ENCODE measurements at places on chromosomes 7 and 10. TPM values are rescaled to one million over a fixed set of nuclear protein-coding genes. Genes with fewer than 3 reads are reported as not detected.

The UCN3 gene
- not detected for total RNA-seq

The CTAGE6 gene
- 2.8 TPM for total RNA-seq

The TEX47 gene
- total RNA-seq, result not detected

The SYT15B gene
- not detected for total RNA-seq

The EPDR1 gene
- total RNA-seq, result 2.6 TPM

The KCNIP2 gene
- total RNA-seq, result 2.2 TPM

The SNCG gene
- not detected for total RNA-seq

The NEUROD6 gene
- not detected for total RNA-seq

The OR2A12 gene
- total RNA-seq, result not detected

- DNase-seq, result no peak
Measured at GRCh38 chr7:29202651-29203069, 8.1 kb downstream of the CHN2 start.

GRCh38 chr10:98422182-98422581 is 7.2 kb upstream of the PYROXD2 start:
- no peak for DNase-seq

GRCh38 chr7:47758546-47758945 is 176.6 kb upstream of the TNS3 start:
- DNase-seq, result no peak

GRCh38 chr7:99767662-99768061 is 16.3 kb downstream of the CYP3A4 start:
- DNase-seq, result no peak

DNA sequence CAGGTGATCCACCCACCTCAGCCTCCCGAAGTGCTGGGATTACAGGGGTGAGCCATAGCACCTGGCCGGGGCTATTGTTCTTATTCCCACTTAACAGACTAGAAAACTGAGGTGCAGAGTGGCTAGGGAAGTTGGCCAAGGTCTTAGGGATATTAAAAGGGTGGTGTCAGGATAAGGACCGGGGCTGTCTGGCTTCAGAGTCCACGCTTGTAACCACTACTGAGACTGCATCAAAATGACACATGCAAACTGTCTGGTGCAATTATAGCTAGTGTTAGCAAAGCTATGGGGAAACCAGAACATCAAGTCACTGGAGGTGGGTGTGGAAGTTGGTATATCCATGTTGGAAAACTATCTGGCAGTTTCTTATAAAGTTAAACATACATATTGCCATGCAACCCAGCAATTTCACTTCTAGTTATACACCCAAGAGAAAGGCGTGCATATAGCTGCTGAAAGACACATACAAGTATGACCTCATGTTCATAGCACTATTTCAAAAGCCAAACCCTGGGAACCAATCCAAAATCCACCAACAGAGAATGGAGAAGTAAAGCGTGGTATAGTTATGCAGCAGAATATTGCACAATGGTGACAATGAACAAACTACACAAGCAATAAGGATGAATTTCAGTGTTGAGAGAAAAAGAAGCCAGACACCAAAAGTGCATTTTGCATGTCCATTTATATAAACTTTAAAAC is 33.9 kb upstream of the EEPD1 start:
- DNase-seq, result no peak

DNA sequence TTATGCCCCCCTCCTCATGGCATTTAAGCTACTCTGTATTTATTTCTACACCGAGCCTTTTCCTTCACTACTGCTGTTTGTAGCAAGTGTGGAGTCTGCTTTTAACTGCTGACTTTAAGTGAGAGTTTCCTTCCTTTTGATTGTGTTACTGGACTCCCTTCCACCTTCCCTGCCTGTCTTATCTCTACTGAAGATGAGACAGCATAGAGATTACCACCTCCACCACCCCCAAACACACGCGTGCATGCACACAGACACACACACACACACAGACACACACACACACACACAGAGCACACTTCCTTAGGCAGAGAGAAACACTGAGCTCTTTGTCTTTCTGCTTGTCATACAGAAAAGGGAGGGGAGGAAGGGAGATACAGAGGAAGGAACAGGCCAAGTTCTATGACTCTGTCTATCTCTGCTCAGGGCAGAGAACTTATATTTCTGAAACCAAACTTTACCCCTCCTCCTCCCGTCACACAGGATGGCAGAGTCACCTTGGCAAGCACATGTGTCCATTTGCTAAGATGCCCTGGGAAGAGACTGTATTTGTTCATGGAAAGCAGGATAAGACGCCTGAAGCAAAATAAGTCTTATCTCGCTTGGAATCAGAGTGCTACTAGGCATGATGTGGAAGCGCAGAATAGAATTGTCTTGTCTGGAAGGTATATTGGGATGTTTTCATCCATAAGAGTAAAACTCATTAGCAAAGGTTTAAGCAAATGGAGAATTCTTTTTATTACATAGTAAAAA is 81.8 kb upstream of the CAV2 start:
- no peak for DNase-seq

DNA sequence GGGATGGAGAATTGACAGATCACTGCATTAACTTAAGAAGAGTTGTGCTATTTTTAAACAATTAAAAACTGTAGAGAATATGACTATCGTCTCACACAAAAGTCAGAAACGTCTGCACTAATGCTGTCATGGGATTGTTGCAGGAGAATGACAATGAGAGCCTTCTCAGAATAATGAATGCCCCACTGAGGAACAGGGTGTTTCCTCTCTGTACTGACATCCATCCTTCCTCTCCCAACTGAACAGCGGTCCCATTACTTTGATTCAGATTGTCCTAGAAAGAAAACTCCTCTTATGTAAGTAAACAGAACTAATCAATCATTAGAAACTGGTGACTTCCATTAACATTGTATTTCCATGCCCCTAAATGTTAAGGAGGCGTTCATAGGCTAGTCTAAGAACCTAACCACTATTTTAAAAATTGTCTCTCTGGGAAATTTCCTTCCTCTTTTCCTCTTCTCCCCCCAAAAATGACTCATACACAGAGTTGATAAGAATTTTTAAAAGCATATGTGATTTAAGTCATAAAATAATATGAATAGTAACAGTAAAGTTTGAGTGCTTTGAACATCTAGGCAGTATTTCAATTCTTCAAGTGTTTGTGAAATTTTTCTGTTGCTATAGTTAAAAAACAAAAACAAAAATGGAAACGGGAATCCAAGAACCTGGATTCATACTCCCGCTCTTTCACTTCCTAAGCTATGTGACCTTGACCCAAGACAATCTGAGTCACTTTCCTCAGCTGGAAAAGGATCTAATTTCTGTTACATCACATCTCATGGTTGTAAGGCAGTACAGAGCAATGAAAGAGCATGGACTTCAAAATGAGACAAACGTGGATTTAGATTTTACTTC is 12.7 kb upstream of the MACC1 start:
- no peak for DNase-seq

- no peak for DNase-seq
Measured at GRCh38 chr7:143505838-143506237, 28.2 kb downstream of the TAS2R41 start.

DNA sequence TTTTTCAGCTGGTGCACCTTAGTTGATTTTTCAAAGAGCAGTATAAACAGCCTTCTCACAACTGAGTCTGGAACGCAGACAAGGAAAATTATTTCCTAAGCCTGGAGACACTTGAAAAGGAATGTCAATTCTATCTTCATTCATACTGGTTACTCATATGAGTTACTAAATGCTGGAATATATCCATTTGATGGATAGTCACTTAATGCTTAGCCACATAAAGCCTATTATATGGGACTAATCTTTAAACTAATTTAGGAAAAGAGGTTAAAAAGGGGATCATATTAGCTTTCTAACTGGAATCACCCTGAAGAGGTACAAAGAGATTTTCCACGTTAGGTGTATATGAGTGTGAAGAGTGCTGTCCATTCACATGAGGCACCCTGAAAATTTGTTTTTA is 1.7 kb upstream of the HOXA4 start:
- DNase-seq, result no peak

- DNase-seq, result no peak
Measured at GRCh38 chr10:78972160-78972946, 96.4 kb upstream of the ZMIZ1 start.

- no peak for DNase-seq
Measured at GRCh38 chr10:32459051-32459698, 13.2 kb downstream of the CCDC7 start.

GRCh38 chr10:100662067-100662466 is 83.3 kb upstream of the PAX2 start:
- DNase-seq, result no peak

DNA sequence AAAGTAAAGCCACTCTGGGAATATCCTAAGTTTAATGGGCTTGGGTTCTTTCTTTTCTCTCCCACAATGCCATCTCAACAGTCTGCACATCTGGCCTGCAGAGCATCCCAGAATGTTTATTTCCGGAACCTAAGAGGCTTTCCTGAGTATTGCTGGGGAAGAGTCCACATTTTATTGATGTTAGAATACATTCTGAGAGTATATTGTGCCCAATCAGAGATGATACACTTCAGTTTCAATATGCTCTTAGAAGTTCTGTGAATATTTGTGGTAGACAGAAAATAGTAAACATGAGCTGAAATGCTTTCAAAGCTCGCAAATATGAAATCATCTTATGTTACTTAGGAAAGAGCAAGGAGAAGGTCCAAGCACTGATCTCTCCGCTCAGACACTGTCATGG is 200.6 kb downstream of the TWIST1 start:
- DNase-seq, result no peak

DNA sequence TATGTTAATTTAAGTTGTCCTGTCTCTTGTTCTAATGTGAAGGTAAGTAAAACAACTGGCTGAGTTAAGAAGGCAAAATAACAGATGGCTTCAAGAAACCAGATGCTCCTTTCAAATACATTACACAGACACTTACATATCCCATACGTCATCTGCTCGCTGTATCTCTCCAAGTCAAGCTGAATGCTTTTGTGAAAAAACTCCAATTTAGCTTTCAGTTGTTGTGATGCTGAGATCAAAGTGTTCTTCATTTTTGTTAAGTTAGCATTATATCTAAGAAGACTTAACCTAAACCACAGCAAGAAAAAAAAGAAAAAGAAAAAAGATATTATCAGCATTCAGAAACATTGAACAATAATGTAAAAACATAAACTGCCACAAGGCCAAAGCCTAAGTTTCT is 18.5 kb upstream of the ERLIN1 start:
- no peak for DNase-seq

DNA sequence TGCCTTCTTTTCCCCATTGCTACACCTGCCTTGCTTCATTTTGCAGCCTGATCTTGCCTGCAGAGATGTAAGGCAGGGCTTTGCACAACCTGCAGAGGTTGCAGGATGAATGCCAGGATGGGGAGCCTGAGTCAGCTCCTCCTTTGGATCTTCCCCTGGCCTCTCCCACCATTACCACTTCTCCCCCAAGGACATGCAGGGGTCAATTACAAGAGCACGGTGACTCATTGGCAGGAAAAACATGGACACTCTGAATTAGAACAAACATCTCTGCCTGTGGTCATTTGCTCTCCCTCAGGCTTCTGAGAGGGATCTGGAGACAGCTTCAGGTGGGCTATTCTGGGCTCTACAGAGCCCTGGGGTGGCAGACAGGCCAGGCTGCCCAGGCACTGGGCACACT is 89.2 kb downstream of the HERPUD2 start:
- DNase-seq, result no peak

GRCh38 chr7:150956395-150957132 is 21.6 kb downstream of the KCNH2 start:
- DNase-seq, result no peak

DNA sequence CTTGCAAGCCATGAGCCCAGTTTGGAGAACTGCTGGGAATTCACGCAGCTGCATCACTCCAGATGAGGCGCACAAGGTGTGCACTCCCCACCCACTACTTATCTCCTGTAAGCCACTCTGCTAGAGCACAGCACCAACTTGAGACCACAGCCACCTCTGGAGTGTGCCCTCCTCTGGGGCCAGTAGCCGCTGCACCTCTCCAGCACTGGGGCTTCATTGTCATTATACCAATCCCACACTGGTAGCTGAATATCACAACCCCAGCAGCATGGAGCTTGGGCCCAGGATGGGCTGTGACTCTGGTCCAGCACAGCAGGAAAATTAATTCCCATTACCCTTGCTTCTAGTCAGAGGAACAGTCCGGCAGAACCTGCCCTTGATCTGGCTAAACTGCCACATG is 125.6 kb downstream of the LSM5 start:
- DNase-seq, result no peak

DNA sequence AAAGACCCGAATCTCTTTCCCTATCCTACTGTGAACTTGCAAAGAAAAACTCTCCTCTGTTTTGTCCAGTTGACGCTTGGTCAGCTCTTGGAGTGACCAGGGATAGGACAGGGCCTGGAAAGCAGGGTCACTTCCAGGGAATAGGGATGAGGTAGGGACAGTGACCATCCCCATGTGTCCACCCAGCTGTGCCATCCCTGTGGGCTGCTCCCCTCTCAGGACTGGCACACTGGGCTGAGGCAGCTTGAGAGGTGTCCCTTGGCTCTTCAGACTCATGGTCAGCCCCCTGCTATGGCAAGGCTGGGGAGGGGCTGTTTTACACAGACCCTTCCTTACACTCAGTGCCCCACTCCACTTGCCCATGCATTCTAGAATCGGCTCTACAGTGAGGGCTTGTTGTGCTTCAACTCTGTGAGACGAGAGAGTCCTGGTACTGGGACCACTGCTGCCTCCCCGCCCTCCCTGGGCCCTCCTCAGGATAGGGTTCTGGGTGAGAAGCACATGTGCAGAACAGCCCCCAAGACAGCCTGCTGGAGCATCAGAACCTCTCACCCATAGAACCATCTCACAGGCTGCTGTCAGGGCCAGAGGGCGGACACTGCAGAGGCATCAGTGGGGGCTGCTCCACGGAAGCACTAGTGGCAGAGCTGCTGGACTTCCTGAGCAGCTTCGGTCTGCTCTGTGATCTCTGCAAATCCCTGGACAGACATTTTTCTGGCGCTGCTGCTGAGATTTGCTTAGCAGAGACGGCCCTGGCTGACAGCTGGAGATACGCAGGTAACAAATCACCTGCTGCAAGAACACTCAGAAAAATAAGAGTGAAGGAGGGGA is 202.8 kb upstream of the CXCL12 start:
- no peak for DNase-seq

GRCh38 chr10:69899727-69900595 is 98.3 kb downstream of the COL13A1 start:
- no peak for DNase-seq

GRCh38 chr10:87979847-87980246 is 116.4 kb downstream of the PTEN start:
- DNase-seq, result no peak

- DNase-seq, result no peak
Measured at GRCh38 chr7:73865738-73866445, 4.9 kb downstream of the TMEM270 start.

GRCh38 chr10:118220346-118220850 is 121.7 kb downstream of the FAM204A start:
- no peak for DNase-seq

Data from natural killer cell treated with Interleukin-12 subunit alpha and Interleukin-12 subunit beta and Interleukin-15 and Interleukin-18, amount 100 ng/mL, for 72 hours (primary cell).